ENCODE measurements at places on chromosomes 7 and 10. TPM values are rescaled to one million over a fixed set of nuclear protein-coding genes. Genes with fewer than 3 reads are reported as not detected.

- DNase-seq = no peak
These were observed 51.7 kb upstream of the CYTH3 start for GRCh38 chr7:6323967-6324701.

Gene GPR22
- not detected for total RNA-seq

Gene SDK1
- total RNA-seq = 4.2 TPM

- DNase-seq = no peak
These were observed 89.4 kb downstream of the TBXAS1 start for GRCh38 chr7:139918480-139918879.

Gene HOXA7
- total RNA-seq = 21.7 TPM

Gene TLX1
- total RNA-seq = not detected

DNA sequence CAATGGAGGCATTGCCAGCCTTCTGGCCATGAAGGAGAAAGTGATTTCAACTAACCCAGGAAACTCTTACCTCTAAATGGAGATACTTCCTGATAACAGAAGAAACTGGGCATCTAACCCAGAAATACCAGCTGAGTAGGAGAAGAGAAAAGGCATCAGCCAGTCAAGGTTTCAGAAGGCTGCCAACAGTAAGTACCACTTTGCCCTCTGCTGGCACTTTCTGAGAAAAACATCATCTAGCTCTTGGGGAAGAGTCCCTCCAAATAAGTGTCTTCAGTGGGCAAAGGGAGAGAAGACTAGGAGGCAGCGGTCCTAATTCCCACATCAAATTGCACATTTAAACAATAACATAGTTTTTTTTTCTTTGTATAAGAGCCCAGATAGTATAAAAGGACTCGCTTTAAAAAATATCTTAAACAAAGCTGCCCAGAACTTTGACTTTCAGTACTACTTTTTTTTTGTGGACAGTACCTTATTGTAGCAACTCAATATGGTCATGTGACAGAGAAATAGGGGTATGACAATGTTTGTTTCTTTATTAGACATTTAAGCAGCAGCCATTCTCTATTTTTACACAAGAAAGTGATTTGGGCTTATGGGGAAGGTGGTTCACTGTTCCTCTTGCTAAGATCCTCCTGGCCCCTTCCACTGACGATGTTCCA lies 157.3 kb downstream of the CTTNBP2 start:
- DNase-seq = peak; percentile 69

- no peak for DNase-seq
These were observed 1.5 kb upstream of the NOBOX start for GRCh38 chr7:144404946-144405345.

Gene PCBD1
- total RNA-seq = 31.7 TPM

- DNase-seq = no peak
These were observed 29.5 kb upstream of the LEP start for GRCh38 chr7:128211626-128212025.

Gene COL28A1
- total RNA-seq = not detected

Gene PRKCQ
- total RNA-seq = 7.1 TPM

GRCh38 chr7:108415821-108416536 lies 40.3 kb downstream of the NRCAM start:
- peak; percentile 83 for DNase-seq

Gene FGFBP3
- total RNA-seq = not detected

- peak; percentile 30 for DNase-seq
These were observed 61.0 kb downstream of the CREB3L2 start for GRCh38 chr7:137940656-137941518.

- DNase-seq = no peak
These were observed 8.5 kb downstream of the GPER1 start for GRCh38 chr7:1096156-1097119.

GRCh38 chr10:3263082-3263481 lies 90.5 kb upstream of the PITRM1 start:
- no peak for DNase-seq

DNA sequence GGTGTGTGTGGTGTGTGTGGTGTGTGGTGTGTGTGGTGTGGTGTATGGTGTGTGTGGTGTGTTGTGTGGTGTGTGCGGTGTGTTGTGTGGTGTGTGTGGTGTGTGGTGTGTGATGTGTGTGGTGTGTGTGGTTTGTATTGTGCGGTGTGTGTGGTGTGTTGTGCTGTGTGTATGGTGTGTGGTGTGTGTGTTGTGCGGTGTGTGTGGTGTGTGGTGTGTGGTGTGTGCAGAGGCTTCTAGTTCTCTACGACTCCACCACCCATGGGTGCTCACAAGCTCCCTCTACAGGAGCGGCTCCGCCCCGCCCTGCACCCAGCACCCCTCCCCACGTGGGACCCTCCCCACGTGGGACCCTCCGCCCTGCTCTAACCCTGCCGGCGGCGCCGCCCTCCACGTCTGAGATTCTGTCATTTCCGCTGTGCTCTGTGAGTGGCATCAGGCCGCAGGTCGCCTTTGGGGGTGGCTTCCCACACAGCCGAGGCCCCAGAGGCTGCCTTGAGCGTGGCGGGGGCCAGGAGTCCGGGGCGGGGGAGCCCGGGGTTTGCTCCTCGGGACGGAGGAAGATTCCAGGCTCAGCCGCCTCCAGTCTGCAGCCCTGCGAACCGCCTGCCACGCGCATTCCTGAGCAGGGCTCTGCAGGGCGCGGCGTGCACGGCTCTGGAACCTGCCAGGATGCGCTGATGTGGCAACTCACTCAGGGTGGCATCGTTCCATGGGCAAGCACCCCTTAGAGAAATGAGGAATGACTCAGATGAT lies 37.0 kb upstream of the DNAJB6 start:
- DNase-seq = peak; percentile 69

- no peak for DNase-seq
These were observed 370.8 kb downstream of the PLXNA4 start for GRCh38 chr7:132205509-132205908.

GRCh38 chr10:5563991-5564536 lies 39.3 kb downstream of the CALML3 start:
- DNase-seq = peak; percentile 75

Gene FGL2
- not detected for total RNA-seq

- DNase-seq = peak; percentile 95
These were observed 79.9 kb upstream of the RHEB start for GRCh38 chr7:151599401-151600227.

- DNase-seq = peak; percentile 26
These were observed 81.0 kb downstream of the PPP1R3C start for GRCh38 chr10:91551856-91552255.

Gene GDF2
- not detected for total RNA-seq

DNA sequence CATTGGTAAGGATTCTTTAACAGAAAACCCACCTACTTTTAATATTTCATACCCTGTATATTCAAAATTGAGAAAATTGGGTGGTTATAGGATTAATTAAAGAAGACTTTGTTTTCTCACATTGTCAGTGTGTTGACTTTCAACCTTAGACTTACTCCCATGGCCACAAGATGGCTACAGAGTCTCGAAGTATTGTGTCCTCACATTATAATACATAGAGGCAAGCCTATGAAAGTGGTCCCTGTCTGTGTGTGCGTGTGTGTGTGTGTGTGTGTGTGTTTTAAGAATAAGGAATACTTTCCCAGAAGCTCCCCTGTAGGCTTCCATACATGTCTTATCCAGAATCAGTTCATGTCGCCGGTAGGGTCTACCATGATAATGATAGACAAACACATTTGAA lies 180.0 kb downstream of the PHF14 start:
- no peak for DNase-seq

Gene OSBPL3
- total RNA-seq = 15.5 TPM

DNA sequence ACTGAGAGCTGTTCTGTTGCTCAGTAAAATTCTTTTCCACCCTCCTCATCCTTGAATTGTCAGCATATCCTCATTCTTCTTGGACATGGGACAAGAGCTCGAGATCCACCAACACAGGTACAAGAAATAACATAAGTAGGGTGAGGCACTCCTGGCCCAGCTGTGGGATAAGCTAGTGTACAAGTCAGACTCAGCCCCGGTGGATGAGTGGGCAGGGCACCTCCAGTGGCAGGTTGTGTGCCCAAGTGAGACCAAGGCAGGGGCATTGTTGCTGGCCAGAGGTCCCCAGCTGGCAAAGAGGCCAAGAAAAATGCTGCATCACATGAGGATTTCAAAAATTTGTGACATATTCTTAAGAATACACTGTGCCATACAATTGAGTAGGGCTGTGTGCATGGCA lies 402.0 kb upstream of the ZWINT start:
- no peak for DNase-seq

GRCh38 chr7:95628831-95629439 lies 32.6 kb upstream of the PDK4 start:
- DNase-seq = no peak

GRCh38 chr7:114940220-114940619 lies 18.3 kb downstream of the MDFIC start:
- DNase-seq = no peak

- no peak for DNase-seq
These were observed 12.3 kb upstream of the ASCC1 start for GRCh38 chr10:72228318-72228751.
